Caki2 (cell line): ENCODE measurements at places on chromosomes 2 and 18.

DNA sequence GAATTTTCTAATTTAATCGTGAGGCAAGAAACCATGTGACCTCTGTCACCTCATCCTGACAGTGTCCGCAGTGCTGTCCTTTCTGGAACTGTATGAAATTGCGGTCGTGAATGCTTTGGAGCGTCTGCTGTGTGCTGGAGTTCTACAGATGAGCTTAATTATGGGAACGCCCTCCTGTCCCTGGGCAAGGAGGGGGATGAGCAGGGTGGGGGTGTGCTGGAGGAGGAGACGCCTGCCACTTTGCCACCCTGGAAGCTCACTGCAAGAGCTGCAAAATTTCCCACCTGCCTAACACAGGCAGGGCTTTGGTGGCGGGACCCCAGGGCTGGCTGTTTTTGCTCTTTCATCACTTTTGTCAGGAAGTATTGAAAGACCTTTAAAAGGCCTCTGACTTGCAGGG, 6.5 kb downstream of the LPIN1 start:
- DNase-seq = no peak

DNA sequence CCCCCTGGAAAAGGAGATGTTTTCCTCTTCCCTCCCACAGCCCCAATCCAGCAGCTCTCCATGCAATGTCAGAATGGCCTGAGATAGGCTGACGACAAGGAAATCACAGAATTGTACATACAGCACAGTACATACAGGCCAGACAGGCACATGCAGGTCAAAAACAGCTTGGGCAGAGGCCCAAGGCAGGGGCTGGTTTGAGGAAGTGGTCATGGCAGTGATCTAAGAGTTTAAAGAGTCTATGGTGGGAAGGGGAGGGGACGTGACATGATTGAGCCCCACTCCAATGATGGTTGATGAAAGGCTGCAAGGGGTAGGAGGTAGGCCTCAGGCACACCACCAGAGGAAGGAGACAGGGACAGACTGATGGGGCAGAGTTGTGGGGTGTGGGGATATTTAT, 4.3 kb downstream of the DCTN1 start:
- DNase-seq = no peak

DNA sequence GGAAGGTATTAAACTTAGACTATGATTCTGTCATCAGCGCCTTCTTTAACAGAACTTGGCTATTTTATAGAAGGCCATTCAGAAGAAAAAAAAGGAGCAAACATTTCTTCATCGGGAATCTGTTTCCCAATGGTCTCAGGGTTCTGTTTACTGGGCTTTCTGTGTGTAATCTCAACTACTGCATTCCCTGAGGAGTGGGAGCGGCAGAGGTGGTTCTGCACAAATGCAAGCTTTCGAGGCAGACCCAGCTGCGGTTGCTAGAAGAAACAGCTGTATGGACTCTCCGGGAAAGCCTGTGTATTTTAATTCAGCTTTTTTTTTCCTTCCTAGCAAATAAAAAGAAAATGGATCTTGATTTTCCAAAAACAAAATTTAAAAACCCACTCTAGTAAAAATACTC, 250.7 kb downstream of the NAPG start:
- DNase-seq = no peak

GRCh38 chr2:239304533-239305221, 96.1 kb downstream of the HDAC4 start:
- DNase-seq = no peak

GRCh38 chr2:133765658-133766057, 197.4 kb upstream of the NCKAP5 start:
- no peak for DNase-seq

DNA sequence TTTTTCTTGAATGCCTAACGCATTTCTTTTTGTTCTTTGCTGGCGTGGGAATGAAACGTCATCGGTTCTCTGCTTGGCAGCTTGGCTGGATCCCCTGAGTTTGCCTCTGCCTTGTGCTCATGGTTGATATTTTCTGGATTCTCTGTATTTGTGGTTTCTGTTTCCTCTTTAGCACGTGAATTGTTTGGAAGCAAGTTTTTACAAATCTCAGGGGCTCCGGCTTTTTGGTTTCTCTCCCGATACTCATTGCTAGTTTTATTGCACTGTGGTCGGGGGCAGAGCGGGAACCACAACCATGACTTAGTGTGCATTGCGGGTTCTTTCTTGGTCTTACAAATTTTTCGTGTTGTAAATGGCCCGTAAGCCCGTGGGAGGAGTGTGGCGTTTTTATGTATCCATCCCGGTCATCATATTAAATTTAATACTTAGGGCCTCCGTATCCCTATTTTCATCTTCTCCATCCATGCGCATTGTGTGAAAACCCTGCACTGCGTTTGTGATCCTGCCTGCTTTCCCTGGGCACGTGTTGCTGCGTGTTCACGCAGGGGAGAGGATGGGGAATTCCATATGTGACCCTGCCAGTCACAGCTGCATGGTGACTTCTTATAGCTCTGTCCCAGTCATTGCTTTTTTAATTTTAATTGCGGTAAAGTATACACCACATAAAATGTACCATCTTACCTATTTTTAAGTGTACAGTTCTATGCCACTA, 9.4 kb downstream of the RAMP1 start:
- DNase-seq = no peak

- peak; percentile 46 for DNase-seq
Observed at GRCh38 chr2:169828141-169828811, 1.0 kb downstream of the UBR3 start.

- no peak for DNase-seq
Observed at GRCh38 chr2:77977471-77978063, 455.4 kb upstream of the LRRTM4 start.

- DNase-seq = no peak
Observed at GRCh38 chr18:54169431-54170403, 54.8 kb downstream of the MBD2 start.

- no peak for DNase-seq
Observed at GRCh38 chr2:141438536-141438935, 692.3 kb downstream of the LRP1B start.

DNA sequence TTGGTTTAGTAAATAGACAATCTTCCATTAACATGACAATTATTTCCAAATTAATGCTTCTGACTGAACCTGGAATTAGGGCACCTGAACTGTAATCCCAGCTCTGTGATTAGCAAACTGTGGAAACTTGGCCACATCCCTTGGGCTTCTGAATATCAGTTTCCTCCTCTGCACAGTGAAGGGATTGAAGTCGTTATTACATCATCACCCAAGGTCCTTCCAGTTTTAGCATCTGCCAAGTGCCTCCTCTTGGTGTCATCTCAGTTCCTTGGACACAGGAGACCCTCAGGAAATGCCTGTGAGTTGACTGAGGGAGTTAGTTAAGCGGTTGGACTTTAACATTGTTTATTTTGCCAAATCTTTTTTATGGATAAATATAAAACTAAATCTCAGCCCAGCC, 64.8 kb downstream of the MOGAT1 start:
- DNase-seq = no peak

DNA sequence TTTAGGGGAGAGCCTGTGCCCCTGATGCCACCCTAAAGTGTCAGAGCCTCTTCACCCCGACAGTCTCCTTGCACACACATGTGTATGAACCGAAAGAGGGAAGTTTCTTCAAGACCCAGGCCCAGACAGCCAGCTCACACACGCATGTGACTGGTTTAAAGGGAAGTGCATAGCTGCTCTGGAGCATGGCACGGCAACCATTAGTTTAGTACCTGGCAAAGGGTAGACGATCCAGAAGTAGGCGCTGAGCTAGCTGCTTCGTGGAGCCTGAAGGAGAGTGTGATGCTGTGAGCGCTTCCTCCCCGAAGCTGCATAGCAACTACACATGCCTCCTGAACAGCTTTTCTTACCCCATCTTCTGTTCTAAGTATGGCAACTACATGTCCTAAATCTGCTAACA, 91.7 kb downstream of the ZCCHC2 start:
- DNase-seq = no peak

- peak; percentile 21 for DNase-seq
Observed at GRCh38 chr2:170813611-170814532, 2.8 kb upstream of the GAD1 start.

GRCh38 chr2:115739574-115739973, 1297.1 kb downstream of the DPP10 start:
- DNase-seq = no peak

DNA sequence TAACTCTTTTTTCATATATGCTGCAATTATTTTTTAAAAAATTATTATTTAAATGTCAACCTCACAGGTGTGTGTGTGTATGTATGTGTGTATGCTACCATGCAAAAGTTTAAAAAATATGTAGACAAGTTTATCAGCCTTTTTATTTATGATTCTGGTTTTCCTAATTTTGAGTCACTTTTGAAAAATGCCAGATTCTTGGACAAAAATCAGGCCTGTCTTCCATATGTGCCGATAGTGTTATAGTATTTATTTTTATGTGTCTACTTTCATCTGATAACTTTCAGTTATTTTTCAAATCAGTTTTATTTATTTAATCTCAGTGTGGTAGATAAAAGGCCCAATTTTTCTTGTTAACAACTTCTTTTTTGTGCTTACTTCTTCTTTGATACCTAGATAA, 176.2 kb downstream of the RDH14 start:
- no peak for DNase-seq

- DNase-seq = peak; percentile 53
Observed at GRCh38 chr18:21330122-21330701, 88.2 kb downstream of the GREB1L start.

DNA sequence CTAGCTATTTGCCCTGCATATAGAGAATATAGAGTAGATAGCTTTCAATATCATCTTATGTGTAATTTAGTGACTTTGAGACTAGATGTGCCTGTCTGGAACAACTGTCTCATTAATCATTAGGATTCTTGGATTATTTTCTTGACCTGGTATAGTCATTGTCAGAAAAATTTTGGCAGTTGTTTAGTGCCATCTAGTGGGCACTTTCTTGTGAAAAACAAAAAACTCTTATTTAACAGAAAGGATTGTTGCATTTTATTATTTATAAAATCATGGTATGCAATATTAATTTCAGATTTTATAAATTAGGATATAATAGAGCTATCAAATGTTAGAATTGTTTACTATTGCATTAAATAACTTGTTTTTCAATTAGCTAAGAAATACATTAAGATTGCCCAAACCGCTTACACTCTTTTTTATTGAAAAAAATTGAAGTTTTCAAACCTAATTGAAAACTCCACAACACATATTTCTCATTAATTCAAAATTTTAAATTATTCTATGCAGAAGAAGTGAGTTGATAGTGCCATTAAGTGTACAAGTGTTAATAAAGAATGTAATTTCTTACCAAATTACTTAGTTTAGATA, 80.3 kb downstream of the DYNAP start:
- peak; percentile 8 for DNase-seq

- DNase-seq = no peak
Observed at GRCh38 chr2:104385743-104386142, 468.2 kb upstream of the POU3F3 start.

- DNase-seq = no peak
Observed at GRCh38 chr18:38616306-38616705, 1050.7 kb upstream of the CELF4 start.

- no peak for DNase-seq
Observed at GRCh38 chr2:16320716-16321115, 344.9 kb downstream of the CYRIA start.

- no peak for DNase-seq
Observed at GRCh38 chr2:215413484-215413777, 22.4 kb downstream of the FN1 start.

GRCh38 chr2:212520340-212520739, 18.3 kb downstream of the ERBB4 start:
- no peak for DNase-seq

- DNase-seq = no peak
Observed at GRCh38 chr18:28766721-28767120, 589.8 kb upstream of the CDH2 start.

- no peak for DNase-seq
Observed at GRCh38 chr2:178819147-178819875, 12.1 kb upstream of the TTN start.

DNA sequence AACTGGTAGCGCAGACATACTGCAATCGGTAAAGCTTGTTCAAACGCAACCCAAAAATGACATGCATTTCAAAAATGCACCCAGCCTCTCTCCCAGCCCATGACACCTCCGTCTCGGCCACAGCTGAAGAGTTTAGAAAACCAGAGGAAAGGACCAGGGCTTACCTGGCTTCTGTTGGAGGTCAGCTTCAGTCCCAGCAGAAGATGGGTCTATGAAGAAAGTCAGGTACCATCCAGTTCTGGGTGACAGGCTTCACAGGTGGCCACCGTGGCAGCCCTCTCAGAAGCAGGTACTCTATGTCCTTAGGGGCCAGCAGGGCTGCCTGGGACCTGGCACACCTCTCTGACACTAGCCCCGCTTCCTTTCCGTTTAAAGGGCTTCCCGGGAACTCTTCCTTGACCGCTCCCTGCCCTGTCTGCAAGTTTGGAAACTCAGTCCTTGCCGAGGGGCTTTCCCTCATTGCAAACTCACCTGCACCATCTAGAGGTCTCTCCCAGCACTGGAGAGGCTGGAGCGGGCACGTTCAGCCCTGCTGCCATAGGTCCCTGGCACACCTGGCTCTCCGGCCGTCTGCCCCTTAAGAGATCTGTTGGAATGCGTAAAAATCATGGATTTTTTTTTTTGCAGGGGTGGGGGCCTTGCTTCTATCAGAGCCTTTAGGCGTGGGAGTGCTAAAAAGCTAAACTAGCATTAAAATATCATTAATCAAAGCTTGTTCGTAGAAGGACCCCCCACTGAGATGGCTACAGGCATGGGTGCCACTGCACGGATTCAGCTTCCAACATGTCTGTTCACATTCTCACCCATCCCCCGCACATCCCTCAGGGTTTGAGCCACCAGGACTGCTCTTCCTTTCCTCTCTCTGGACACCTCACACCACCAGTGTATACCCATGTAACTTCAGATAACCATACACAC, at the start of gene EDAR:
EDAR (minus strand) TSS at position 425 of the 918 bp plus-strand sequence. CDS start 58,206 bp downstream, outside the sequence.
- peak; percentile 39 for DNase-seq

DNA sequence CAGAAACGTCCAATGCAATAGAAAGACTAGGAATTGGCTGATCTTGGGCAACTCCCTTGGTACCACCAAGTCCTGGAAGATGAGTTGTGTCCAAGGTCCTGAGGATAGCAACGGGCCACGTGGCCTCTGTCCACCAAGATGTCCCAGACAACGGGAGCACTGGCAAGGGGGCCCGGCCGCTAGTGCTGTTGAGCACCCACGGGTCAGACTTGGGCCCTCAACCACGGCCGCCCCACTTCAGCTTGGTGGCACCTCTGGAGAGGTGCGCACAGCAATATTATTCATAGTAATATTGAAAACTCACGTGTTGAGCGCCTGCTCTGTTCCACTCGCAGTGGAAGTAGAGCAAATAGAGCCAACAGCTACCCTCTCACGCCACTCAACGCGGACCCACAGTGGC, 19.0 kb downstream of the PASK start:
- DNase-seq = no peak

DNA sequence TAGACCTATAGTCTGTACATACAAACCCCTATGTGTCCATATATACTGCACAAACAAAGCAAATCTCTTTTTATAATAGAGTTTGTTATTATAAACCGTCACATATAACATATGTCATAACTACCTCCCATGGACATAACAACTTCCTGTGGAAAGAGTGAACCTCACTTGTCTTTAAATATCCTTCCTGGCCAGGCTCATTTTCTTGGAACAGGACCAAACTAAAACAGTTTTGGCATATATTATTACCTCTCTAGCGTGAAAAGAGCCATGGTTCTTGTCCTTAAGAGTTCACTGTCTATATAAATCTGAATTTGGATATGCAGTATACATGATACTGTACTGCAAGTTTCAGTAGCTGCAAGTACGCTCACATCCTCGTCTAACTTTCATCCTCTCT, 28.3 kb upstream of the DNAJC27 start:
- no peak for DNase-seq
